CD4-positive, alpha-beta T cell treated with Interleukin-15 for 4 hours (primary cell): ENCODE measurements at places on chromosomes 1 and 21.

DNA sequence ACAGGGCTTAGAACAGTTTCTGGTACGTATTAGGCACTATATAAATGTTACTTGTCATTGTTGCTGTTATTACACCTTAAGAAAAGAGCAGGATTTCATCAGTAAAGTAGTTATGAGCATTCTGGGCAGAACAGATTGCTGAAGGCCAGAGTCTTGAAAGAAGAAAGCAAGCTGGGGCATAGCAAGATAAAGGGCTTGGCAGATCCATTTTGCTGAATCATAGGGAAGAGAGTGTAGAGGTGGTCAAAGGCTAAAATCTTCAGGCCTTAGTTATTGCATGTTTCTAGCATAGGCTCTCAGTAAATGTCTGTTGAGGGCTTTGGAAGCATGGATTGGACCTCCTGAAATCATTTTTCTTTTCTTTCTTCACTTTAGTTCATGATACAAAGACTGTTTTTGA lies 67.5 kb downstream of the PLA2G4A start:
- no peak for DNase-seq

- no peak for DNase-seq
Observed at GRCh38 chr1:116428576-116428975, 55.5 kb downstream of the ATP1A1 start.

DNA sequence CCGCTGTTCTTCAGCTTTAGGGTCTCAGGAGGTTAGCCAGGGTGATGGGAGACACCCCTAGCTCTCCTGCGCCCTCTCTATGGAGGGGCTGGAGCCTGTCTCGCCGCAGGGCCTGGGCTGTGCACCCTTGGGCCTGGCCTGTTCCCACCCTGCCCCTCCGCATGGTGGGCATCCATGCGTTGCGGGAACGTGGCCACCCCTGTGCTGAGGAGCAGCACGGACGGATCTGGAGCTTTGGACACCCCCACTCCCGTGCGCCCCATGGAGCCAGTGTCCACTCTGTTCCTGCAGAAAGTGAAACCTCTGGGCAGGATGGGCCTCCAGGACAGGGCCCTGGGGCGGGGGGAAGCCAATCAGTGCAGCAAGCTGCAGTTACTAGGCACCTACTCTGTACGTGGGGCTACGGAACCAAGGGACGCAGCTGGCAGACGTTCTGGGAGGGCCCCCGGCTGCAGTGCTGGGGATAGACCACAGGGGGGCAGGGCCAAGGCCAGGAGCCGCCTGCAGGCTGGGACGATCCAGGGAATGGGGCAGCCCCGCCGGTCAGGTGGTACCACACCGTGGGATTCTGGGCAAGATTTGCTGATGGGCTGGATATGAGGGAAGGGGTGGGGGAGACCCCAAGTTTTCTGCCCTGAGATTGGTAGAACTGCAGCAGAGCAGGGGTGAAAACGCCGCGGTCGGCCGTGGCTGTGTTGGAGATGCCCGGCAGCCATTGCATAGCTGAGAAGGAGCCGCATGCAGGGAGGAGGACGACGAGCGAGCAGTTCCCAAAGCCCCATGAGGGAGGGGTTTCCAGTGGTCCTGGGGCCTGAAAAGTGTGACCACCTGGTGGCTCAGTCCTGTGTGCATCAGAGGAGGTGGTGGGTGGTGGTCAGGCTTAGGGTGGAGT lies 43.3 kb downstream of the TP73 start:
- no peak for DNase-seq

DNA sequence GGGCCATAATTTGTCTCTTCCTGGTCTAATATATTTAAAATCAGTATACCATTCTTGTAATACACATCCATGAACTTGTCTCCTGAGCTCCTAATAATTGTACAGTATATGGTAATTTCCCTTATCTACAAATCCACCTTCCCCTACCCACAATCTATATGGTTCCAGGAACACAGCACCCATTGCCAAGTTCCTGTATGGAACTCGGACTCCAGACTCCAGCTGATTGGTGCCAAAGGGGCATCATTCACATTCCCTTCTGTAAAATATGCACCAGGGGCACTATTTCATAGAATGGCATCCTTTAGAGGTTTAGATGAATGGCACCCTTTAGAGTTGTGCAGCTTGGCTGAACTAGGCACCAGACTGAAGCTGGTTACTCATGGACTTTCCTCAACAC lies 58.8 kb upstream of the ZSWIM5 start:
- DNase-seq: no peak

DNA sequence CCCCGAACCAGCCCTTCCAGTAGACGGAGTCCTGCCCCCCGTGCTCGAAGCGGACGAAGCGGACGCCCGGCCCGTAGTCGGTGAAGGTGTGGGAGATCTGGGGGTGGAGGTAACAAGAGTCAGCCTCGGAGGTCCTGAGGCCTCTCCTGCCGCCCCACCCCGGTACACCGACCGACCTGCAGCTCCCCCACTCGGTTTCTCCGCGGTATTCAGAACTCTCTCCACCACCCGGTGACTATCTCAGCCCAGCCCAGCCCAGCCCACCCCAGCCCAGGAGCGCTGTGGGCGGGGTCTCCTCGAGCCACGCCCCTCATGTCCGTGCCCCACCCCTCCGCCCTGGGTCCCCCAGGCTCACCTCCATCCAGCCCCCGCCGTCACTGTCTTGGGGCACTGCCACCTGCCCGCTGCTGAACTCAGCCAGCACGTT lies 5.5 kb downstream of the FBXO2 start:
- DNase-seq: no peak

GRCh38 chr1:112982853-112983536 lies 27.0 kb upstream of the SLC16A1 start:
- no peak for DNase-seq

DNA sequence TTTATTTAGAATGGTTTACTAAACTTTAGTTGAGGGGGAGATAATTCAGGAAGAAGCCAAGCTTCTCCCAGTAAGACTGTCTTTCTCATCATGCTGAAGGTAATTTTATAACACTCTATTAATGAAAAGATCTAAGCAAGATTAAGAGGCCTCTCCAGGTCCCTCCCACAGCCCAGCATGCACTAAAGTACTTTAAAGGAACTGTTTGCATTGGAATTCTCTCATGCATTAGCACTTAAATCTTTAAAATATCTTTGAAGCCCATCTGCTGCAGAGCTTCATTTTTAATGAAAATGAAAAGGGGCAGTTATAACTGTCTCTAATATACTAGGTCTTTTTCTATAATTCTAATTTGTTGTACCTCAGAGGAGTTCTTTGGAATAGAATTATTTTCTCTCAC lies 1379.1 kb upstream of the ADGRL4 start:
- DNase-seq: no peak

GRCh38 chr1:17207540-17207939 lies 2.6 kb downstream of the PADI1 start:
- no peak for DNase-seq
